NCI-H1105 treated with DMSO at 0.1 percent for 48 hours (cell line): ENCODE measurements at places on chromosomes 11 and 22.

- DNase-seq: no peak
These were observed 99.9 kb upstream of the TBCEL start for GRCh38 chr11:120923866-120924508.

DNA sequence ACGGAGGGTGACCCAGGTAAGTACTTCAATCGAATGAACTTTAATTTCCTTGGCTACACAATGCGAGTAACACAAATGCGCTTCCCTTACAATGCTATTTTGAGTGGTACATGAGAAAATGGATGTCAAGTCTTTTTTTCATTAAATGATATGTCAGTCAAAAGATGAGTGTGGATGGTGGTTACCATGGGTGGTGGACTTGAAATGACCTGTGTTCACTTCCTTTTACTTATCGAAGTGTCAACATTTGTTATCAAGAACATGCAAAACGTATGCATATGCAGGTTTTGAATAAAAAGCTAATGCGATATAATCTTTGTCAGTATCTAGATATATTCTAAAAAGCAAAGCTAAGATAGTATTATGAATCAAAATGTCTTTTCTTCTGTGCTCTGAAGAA, 8.8 kb upstream of the APOL5 start:
- DNase-seq: no peak

- peak; percentile 46 for DNase-seq
These were observed 96.5 kb upstream of the FGF3 start for GRCh38 chr11:69915501-69916250.

DNA sequence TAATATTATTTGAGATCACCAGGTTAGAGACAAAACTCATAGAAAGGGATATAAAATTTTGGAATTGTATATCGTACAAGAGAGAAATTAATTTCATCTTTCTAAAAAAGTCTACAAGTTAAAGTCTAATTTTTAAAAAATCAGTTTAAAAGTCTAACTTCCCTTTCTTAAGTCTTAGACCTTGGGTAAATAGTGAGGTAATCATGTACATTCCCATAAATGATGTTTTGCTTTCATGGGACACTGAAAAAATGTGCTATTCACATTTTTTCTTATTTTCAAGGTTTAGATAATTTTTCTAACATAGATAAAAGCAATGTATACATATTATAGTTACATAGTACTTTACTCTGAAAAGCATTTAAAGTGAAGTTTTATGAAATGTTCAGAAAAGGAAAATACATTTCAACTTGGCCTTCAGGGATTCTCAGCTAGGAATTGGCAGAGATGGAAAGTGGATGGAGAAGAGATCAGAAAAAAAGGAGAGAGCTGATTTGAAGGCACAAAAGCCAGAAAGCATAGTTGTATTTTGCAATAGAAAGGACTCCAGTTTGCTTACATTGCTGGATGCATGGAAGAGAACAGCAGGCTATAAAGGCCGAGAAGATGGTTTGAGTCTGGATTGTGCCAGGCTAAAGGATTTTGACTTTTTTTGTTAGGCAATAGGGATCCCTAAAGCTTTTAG, 194.0 kb downstream of the CASP12 start:
- DNase-seq: no peak

- DNase-seq: no peak
These were observed 37.8 kb downstream of the TBC1D22A start for GRCh38 chr22:46800102-46800857.

DNA sequence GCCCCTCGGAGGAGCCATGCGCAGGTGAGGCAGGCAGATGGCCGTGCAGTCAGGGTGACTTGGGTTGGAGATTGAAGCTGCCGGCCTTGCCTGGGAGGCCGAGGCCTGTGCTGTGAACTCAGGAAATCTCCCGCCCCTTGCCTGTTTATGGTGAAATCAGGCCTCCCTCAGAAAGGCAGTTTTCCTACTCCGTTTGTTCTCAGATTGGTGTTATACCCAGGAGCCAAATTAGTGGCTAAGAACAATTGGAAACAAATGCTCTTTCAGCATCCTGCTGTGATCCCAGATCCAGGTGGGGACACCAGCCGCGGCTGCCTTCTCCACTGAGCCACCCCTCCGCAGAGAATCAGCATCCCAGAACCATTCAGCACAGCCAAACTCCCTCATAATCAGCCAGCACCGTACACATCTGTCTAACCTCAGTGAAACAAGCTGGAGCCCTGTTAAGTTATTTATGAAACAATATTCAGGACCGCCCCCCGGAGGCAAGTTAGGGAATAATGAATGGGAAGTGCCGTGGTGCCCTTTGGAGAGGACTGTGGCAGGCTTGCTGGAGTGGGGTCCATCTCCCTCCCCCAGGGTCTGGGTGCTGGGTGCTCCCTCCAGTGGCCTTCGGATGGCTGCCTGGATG, 60.0 kb downstream of the PKNOX2 start:
- DNase-seq: no peak

DNA sequence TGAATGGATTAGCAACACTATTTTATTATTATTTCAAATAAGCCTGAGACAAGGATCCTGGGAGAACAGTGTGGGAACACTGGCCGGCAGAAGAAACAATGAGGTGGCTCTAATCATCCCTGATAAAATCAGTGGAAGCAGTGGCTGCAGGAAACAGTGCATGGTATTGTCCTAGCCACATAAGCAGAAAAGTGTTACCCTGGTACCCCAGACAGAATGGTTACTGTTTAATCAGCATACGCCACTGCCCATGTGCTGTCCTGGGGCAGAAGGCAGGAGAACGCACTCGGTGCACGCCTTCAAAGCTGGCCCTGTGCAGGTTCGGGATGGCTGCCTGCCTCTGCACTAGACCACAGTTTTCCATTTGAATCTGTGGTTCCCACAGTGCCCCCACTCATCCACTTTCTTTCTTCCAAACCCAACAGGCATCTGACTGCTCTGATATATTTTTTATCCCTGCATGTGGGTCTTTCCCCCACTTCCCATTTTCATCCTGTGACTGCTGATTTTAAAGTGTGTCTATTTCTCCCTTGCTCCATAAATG, 25.7 kb downstream of the OPCML start:
- DNase-seq: no peak
